ENCODE measurements at places on chromosomes 1 and 21.
A peak's percentile ranks its signal among the peaks of the same experiment; 100 is the strongest.

- no peak for DNase-seq
Measured at GRCh38 chr1:55869065-55869464, 653.9 kb upstream of the USP24 start.

GRCh38 chr21:34967509-34968289, 81.4 kb downstream of the RUNX1 start:
- DNase-seq = no peak

GRCh38 chr1:66370462-66370971, 163.4 kb upstream of the SGIP1 start:
- no peak for DNase-seq

- no peak for DNase-seq
Measured at GRCh38 chr1:22529901-22530621, 33.2 kb upstream of the EPHA8 start.

- DNase-seq = no peak
Measured at GRCh38 chr1:173002891-173003838, 47.6 kb downstream of the TNFSF18 start.

DNA sequence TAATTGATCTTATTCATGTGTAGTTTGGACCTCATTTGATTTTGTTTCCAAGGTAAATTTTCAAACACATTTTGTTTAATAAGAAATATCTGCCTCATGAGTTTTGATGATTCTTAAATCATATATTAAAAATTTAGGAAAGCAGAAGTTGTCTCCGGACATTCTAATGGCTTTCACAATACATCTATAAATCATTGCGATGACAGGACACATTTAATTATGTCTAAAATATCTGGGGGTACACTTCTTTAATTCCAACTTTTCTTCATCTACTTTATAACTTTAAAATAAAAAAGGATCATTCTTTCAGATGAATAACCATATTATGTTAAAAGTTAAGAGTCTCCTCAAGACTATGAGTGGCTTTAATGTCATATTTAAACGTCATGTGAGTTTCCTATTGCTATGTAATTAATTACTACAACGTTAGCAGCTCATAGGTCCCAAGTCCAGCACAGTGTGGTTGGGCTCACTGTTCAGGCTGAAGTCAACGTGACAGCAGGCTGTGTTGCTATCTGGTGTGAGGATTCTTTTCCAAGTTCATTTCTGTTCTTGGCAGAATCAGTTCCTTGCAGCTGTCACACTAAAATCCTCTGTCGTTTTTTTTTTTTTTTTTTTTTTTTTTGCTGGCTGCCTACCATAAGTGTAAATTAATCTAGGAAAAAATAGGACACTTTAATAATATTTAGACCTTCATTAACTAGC, 893.5 kb downstream of the LTN1 start:
- DNase-seq = no peak

DNA sequence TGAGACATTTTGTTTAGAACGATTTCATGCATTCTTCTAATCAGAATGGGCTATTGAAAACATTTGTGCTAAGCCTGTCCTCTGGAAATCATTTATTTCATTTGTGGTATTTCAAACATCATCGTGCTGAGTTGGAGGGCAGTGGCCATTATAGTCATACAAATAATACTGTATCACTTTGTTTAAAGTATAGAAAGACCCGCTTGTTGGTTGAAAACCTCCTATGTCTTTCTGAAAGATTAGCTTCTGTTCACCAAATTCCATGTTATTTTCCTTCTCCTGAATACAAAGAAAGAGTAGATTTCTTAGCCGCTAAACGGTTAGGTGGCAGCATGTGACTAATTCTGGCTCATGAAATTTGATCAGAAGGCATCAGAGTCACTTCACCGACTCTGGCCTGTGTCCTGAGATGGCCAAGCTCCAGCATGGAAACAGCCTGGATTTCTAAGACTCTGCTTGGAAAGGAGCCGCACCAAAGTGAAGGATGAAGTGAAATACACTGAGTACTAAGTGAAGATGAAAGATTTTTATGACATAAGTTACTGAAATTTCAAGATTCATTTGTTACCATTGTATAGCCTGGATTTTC, 355.1 kb downstream of the USP25 start:
- no peak for DNase-seq

- no peak for DNase-seq
Measured at GRCh38 chr1:201614262-201615015, 75.5 kb downstream of the NAV1 start.

GRCh38 chr1:2439369-2439768, 27.0 kb upstream of the PEX10 start:
- DNase-seq = no peak

DNA sequence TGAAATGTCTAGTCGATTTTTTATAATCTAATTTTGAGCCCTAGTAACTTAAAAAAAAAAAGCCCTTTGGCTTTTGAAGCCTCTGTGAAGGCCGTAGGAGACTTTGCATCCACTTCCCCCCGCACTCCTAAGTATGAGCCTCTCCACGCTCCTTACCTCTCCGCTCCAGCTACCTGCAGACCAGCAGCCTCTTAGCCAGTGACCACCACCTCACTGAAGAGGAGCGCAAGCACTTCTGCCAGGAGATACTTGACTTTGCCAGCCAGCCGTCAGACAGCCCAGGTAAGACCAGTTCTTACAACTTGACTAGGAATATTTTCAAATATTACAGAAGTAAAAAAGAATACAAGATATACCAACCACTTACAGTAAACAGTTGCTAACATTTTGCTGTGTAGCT, 27.4 kb upstream of the PWP2 start:
- DNase-seq = no peak

DNA sequence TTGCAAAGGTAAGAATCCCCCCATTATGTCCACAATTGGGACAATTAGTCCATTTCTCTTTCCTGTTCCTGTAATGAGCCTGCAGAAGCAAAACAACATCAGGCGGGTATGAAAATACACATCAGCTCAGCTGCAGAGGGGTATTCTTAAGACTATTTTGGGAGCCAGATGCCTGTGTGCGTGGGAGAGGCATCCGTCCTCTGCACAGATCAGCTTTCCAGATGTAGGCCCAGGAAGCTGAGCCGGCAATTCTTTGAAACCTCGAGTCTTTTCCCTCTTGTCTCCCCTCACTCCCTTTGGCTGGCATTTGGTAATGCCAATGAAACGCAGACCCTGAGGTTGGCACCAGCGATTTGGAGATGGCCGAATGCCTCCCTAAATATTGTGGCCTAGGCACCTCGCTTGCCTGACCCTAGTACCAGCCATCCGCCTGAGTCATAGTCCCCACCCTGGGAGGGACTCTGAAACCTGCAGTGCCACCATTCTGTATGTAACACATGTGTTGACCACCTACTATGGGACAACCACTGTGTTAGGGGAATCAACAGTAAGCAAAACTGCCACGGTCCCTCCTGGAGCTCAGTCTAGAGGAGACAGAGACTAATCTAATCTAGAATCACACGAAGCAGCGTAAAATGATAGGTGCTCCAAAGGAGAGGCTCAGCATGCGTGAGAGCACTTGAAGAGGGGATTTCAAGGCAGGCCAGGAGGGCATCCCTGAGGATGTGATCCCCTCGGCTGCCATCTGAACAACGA, 603.0 kb downstream of the MATN1 start:
- no peak for DNase-seq

DNA sequence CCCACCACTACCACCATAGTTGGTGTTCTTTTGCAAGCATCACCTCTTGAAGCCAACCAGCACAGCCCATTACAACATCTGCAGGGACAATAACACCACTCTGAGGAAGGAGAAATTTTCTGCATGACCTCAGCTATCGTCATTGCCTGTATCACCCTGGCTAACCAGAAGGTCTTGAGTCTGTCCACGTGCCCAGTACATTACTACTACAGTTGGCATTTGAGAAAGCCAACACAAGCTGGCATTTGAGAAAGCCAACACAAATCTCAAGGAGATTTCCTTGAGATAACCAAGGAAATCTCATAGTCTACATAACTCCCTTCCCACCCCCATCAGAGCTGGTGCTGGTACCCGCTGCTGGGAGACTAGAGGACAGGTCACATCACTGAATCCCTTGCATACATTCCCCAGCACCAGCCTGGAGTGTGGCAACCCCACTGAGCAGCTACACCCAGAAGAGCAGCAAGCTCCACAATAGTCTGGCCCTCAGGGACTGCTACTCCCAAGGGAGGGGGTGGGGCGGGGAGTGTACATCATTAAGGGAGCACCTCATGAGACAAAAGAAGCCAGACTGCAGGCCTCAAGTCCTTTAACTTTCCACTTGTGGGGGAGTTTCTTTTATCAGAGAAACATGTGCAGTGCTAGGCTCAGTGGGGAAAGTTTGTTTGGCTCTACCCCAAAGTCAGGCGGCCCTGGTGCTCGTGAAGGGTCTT, 46.0 kb upstream of the GUCA2A start:
- DNase-seq = no peak

GRCh38 chr1:61640531-61641530, 84.1 kb downstream of the TM2D1 start:
- DNase-seq = no peak

GRCh38 chr1:228212966-228213844, 5.4 kb downstream of the OBSCN start:
- DNase-seq = peak; percentile 83

- DNase-seq = no peak
Measured at GRCh38 chr1:64137412-64137803, 66.0 kb upstream of the UBE2U start.

GRCh38 chr1:245987577-245987976, 519.5 kb downstream of the SMYD3 start:
- DNase-seq = no peak

- no peak for DNase-seq
Measured at GRCh38 chr1:47823040-47823808, 174.0 kb downstream of the TRABD2B start.

DNA sequence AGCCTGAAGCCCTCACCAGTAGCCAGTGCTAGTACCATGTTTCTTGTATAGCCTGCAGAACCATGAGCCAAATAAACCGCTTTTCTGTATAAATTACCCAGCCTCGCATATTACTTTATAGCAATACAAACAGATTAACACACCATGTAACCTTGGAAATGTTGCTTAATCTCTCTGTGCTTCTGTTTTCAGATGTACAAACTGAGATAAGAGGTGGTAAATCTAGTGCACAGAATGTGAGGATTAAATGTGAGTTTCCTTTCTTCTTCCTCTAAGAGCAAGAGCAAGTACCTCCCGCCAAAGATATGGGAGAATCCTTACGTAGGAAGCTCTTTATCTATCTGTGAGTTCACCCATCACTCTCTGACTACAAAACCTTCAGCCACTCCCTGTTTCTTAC, 128.4 kb downstream of the HIVEP3 start:
- DNase-seq = no peak

DNA sequence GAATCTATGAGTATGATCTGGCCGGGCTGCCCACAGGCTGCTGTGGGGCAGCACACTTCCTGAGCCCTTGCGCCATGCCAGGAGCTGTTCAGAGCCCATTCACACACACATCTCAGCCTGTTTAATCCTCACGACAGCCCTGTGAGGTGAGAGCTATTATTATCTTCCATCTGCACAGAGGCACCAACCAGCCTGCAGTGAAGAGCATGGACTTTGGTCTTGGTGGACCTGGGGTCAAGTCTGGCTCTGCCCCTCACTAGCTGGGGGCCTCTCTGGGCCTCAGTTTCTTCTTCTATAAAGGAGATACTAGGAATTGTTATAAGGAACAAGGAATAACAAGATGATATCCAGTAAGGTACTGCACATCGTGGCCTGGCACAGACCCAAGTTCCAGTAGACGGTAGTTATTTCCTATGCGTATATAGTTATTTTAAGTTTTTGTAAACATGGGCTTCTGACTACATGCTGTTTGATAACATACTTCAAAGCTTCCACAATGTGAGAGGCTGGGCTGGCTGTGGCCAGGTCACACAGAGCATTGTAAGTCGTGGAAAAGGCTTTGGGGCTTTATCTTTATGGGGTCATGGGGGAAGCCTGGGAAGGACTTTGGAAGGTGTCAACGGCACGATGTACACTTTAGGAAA, 3.4 kb upstream of the PADI2 start:
- no peak for DNase-seq
